Astrocyte (in vitro differentiated cells and primary cell): ENCODE measurements at places on chromosomes 3 and 15.

DNA sequence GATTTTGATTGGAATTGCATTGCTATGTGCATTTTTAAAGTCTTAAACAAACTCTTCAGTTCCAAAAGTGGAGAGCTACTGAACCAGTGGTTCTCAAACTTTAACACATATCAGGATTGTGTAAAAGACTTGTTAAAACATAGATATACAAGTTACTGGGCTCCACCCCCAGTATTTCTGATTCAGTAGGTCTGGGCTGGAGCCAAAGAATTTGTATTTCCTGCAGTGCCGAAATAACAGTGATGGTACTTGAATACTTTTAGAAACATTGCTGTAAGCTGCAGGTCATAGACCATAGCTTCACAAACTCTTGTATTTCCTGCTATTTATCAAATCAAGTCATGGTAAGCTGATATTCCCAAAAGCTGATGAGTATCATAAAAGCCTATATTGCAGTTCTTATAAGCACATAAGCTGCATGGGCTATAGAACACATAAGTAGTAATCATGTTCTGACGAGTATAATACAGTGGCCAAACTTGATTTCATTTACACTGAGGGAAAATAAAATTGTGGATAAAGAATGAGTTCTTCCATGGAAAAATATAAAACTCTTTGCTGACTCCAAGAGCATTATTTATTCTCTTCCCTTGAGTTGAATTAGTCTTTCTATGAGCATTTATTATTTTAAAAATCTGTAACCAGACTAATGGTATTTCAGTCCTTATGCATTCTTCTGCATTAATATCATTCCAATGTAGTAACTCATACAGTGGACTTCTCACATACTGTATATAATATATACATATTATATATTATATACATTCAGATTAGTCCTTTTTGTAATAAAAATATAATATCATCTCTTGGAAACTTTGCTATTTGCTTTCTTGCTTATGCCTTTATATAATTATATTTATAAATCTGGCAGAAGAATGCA is 550.5 kb upstream of the AGTR1 start:
- peak; percentile 67 for DNase-seq

DNA sequence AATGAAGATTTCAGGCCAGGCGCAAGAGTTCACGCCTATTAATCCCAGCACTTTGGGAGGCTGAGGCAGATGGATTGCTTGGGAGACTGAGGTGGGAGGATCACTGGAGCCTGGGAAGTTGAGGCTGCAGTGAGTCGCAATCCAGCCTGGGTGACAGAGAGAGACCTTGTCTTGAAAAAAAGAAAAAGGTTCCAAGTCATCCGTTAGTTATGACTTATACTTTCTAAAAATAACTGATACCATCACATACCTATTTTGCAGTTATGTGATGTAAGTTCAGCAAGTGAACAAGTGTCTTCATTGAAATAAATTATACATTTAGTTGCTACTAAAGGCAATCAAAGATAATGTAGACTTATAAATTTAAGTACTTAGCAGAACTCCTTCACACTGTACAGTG is 22.1 kb downstream of the CLPX start:
- DNase-seq, result no peak

DNA sequence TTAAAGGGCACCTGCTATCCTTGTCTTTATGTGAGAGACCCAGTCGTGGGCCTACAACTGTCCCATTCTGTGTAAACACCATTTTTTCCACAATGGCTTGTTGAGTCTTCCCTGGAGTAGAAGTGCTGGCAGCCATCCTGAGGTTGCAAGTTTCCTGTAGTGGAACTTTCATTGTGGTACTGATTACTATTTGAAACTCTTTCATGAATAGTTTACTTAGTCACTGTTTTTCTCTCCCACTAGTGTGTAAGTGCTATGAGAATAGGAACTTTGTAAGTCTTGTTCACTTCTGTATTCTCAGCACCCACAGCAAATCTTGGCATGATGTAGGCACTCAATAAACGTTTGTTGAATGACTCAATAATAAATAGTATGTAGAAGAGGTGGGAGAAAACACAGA is 48.6 kb downstream of the RARB start:
- peak; percentile 72 for DNase-seq

DNA sequence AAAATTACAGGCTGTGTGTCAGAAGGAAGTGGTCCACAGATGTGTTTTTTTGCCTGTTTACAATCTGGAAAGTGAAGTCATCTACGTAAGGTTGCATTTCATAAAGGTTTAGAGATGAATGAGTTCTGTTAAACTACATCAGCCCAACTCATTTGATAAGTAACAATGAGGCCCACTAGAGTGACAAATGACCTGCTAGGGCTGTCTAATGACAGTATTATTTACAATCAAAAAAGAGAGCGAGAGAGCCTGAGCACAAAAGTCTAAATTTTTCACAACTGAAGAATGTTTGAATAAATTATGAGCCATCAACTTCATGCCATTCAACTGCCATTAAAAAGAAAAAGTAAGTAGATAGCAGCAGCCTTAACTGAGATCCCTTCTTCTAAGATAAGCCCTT is 135.7 kb upstream of the TBL1XR1 start:
- DNase-seq, result no peak

- no peak for DNase-seq
Measured at GRCh38 chr3:181613191-181613590, 98.5 kb upstream of the SOX2 start.

- no peak for DNase-seq
Measured at GRCh38 chr3:193010191-193010590, 92.5 kb upstream of the MB21D2 start.

DNA sequence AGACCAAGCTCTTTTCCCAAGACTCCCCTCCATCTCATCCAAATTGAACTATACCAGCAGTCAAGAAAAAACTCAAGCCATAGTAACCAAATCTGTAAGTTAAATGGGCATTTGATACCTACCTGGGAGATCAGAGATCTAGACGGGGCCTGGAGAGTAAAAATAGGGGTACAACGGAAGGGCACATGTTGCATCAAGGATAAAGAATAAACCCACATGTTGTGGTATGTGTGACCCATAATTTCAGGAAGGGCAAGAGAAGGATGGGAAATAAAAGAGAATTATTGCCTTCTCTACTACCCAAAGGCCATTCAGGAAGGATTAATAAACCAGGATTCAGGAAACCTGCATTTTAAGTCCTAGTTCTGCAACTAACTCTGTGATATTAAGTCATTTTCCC is 1.5 kb downstream of the TEX55 start:
- DNase-seq, result no peak

- DNase-seq, result no peak
Measured at GRCh38 chr15:101560722-101561583, 71.4 kb upstream of the PCSK6 start.

DNA sequence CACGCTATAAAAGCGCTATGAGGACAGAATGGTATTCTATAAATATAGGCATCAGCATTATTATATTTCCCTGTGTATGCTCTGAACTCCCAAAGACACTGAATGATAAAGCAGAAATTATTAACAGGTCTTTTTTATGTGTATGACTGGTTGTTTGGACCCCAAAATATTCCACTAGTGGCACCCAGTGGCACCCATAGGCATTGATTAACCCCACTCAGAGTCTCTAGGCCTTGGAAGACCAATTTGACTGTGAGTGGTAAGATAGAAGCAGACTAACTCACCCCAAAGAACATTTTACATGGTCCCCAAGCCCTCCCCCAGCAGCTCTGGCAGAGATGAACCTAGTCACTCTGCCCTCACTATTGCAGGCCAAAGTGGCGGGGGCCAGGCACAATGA is 45.4 kb upstream of the UBE2E1 start:
- no peak for DNase-seq

GRCh38 chr15:53072077-53072476 is 281.9 kb upstream of the ONECUT1 start:
- DNase-seq, result peak; percentile 45

GRCh38 chr3:45783667-45784066 is 12.7 kb downstream of the SLC6A20 start:
- no peak for DNase-seq

- peak; percentile 65 for DNase-seq
Measured at GRCh38 chr3:122974764-122975162, 52.8 kb downstream of the SEMA5B start.

DNA sequence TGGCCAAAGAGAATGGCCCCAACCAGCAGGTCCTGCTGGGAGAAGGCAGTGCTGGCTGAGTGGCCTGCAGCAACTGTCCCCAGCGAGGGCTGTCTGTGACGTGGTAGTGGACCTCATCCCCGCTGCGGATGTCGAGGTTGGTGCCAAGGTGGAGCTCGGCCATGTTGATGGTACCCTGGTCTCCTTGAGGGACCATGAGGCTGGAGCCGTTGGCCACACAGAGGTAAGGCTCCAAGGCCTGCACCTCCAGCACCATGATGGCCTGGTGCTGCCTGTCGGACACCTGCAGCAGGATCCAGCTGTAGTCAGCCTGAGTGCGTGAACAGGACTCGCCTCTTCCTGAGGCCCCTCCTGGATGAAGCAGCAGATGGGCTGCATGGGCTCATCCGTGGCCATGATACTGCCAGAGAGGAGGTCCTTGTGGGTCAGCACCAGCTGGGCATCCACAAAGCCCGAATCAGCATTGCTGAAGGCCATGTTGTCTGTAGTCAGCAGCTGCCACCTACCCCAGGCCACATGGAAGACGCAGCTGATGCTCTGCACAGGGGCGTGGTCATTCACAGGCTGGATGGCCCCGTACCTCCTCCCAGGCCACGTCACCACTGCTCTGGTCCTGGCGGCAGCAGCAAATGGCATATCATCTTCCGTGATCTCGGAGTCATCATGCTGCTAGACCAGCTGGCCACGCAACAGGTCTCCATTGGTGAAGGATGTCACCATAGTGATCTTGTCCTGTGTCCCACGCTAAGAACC is 167.5 kb downstream of the GOLGA6L4 start:
- DNase-seq, result no peak

- DNase-seq, result no peak
Measured at GRCh38 chr15:93121107-93121506, 32.1 kb upstream of the RGMA start.

DNA sequence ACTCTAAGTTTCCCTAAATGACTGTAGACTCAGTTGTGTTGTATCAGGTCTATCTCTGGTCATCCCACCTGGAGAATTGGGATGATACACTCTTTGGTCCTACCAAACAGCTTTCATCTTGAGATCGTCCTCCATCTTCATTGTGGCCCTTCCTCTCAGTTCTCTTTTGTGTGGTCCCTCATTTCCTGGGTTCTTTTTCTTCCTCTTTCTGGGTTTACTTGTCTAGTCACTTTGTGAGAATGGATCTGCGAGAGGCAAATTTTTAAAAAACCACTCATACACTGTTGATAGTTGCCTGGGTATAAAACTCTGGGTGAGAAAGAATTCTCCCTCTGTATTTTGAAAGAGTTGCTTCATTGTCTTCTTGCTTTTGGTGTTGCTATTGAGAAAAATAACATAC is 6.0 kb upstream of the AMOTL2 start:
- DNase-seq, result no peak

DNA sequence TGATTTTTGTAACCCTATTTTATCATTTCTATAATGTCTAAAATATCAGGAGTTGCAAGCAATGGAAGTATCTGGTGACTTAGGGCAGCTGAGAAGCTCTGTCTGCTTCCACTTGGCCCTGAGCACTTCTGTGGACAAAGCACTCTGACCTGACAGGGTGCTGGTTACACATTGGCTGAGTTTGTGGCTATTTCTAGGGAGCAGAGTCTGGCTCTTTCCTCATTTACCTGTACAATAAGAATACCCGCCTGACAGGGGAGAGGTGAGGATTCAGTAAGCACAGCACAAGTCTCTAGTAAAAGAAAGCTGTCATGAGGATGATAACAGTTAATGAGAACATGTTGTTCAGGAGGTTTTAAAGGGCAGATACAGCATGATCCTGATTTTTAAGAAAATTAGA is 33.3 kb upstream of the SPESP1 start:
- no peak for DNase-seq

- DNase-seq, result peak; percentile 49
Measured at GRCh38 chr3:100982710-100983109, 10.5 kb downstream of the ABI3BP start.

- no peak for DNase-seq
Measured at GRCh38 chr3:81776643-81777042, 15.2 kb upstream of the GBE1 start.

- peak; percentile 22 for DNase-seq
Measured at GRCh38 chr3:61530355-61530754, 31.0 kb upstream of the PTPRG start.

- no peak for DNase-seq
Measured at GRCh38 chr15:42402455-42403205, 43.3 kb downstream of the CAPN3 start.
